ENCODE measurements at places on chromosomes 6 and 20. TPM values are rescaled to one million over a fixed set of nuclear protein-coding genes. Genes with fewer than 3 reads are reported as not detected.

DNA sequence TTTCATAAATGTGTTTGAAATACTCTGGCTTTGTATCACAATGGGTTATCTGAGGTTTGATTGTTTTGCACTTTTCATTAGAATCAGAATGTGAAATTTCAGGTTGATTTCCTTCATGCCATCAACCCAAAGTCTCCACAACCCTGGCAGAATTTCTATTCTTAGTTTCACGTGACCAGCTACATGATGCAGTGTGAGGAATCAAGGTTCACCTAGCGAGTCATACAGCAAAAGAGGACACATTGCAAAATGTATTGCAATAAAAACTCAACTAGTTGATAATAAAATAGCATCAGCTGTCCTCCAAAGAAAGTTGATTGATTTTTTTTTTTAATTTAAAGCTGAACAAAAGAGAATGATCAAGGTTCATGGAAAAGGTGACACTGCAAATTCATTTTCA, 2.2 kb downstream of the HAO1 start:
- H3K27ac ChIP-seq = no peak overlapping the region
- peaks cover 2% of the 10 kb centered on the region for H3K27me3 ChIP-seq
- H3K36me3 ChIP-seq = no peaks in the 10 kb centered on the region
- no peaks in the 10 kb centered on the region for H3K4me1 ChIP-seq
- H3K4me3 ChIP-seq = no peak overlapping the region
- DNase-seq = no peak

DNA sequence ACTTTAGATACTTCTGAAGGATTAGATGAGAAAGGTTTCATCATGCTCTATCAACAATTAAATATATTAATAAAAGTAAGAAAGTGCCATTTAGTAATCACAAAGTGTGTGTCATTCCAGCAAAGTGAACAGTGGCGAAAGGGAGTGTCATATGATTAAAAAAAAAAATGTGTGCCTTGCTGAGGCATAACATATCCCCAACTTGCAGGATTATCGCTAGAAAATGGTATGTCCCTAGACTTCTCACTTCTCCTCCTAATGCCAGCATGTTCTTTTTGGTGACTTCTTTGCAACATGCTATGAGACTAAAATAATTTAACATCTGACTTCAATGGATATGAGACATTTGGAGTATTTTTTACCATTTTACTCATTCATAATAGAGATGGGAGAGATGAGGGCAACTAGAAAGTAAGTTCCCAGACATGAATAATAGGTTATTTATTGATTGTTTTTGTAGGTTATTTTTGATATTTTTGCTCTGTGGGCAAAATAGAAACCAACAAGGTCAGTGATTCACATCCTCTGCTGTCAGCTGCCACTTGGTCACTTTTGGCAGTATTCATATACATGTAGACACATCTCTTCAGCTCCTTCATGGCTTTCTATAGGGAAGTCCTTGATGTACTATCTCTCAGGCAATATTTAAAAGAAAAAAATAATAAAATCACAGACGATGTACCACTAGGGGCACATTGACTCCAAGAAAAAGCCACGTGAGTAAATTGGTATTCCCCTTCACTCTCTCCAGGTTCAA, 370.1 kb downstream of the BMP2 start:
- H3K4me1 ChIP-seq = no peaks in the 10 kb centered on the region
- no peaks in the 10 kb centered on the region for H3K27me3 ChIP-seq
- H3K36me3 ChIP-seq = no peaks in the 10 kb centered on the region

- peak; percentile 41 for DNase-seq
- H3K27me3 ChIP-seq = peaks cover 16% of the 10 kb centered on the region
- peaks cover 1% of the 10 kb centered on the region for H3K36me3 ChIP-seq
Observed at GRCh38 chr6:7765575-7766325, 39.9 kb downstream of the BMP6 start.

DNA sequence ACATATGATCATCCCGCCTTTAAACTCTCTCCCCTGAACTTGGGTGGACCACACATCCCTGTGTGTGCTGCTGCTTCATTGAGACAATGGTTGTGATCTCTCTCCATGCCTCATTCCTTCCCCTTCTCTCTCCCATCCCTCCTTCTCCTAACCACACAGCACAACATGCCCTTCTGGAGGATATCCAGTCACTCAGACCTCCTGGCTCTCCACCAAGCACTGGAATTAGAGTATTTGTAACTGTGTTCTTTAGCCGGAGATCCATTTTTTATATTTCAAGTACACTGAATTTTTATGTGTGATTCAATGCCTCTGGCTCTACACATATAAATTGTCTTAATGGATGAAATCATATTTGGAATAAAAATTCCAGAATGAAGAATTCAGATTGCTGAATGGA, 287.4 kb downstream of the EYA4 start:
- no peaks in the 10 kb centered on the region for H3K4me1 ChIP-seq
- H3K36me3 ChIP-seq = peaks cover 15% of the 10 kb centered on the region
- H3K27ac ChIP-seq = no peak overlapping the region

GRCh38 chr20:9800421-9800820, 38.5 kb downstream of the PAK5 start:
- H3K27me3 ChIP-seq = no peaks in the 10 kb centered on the region
- H3K4me1 ChIP-seq = no peaks in the 10 kb centered on the region
- no peaks in the 10 kb centered on the region for H3K36me3 ChIP-seq
- H3K27ac ChIP-seq = no peak overlapping the region
- no peak overlapping the region for H3K4me3 ChIP-seq

- peaks cover 8% of the 10 kb centered on the region for H3K27me3 ChIP-seq
- H3K4me3 ChIP-seq = no peak overlapping the region
- H3K36me3 ChIP-seq = no peaks in the 10 kb centered on the region
- no peak overlapping the region for H3K27ac ChIP-seq
- no peaks in the 10 kb centered on the region for H3K4me1 ChIP-seq
Observed at GRCh38 chr20:38842558-38842981, 37.1 kb downstream of the PPP1R16B start.

- DNase-seq = no peak
- H3K4me3 ChIP-seq = no peak overlapping the region
- H3K4me1 ChIP-seq = peaks cover 3% of the 10 kb centered on the region
- no peak overlapping the region for H3K27ac ChIP-seq
- H3K27me3 ChIP-seq = peaks cover 36% of the 10 kb centered on the region
Observed at GRCh38 chr20:58213716-58214115, 14.7 kb downstream of the ANKRD60 start.

DNA sequence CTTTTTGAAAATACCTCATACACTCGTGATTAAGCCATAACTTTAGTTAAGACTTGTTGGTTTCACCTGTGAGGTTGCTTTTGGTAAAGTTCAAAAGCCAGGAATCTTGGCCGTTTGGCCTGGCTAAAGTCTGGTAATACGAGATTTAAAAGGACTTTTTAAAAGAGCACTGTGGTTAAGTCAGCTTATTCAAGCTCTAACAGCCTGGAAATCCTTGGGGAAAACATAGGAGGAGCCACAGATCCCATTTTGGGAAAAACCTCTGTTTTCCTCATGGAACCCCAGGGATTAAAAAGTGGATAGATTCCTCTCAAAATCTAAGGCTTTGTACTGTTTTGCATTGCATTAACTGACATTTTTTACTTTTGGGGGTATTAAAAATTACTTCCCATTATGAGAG, 13.7 kb upstream of the SLC22A16 start:
- H3K4me1 ChIP-seq = peaks cover 4% of the 10 kb centered on the region
- H3K36me3 ChIP-seq = no peaks in the 10 kb centered on the region
- H3K4me3 ChIP-seq = no peak overlapping the region
- H3K27me3 ChIP-seq = peaks cover 4% of the 10 kb centered on the region

DNA sequence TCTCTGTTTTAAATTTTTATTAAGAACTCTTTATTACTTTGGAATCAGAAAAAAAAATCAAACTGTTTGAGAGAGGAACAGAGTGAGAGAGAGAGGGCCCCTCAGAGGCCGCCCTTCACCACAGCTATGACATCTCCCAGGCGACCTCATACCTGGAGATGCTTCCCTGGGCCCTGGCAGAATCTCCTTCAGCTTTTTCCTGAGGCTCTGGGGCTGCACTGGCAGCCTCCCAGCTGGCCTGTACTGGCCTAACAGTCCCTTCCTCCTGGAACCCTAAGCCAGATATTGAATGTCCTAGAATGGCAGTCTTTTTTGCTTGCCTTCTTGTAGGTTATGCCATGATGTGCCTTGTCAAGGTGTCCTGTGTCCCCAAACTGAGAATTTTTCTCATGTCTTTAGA, 13.7 kb downstream of the ABHD12 start:
- DNase-seq = no peak
- peaks cover 10% of the 10 kb centered on the region for H3K4me1 ChIP-seq
- 0 out of 2 replicates have a peak, but pooled peaks cover under 1% of the 10 kb centered on the region for H3K36me3 ChIP-seq
- H3K27me3 ChIP-seq = no peaks in the 10 kb centered on the region
- H3K27ac ChIP-seq = no peak overlapping the region

SLC32A1 gene
- polyA plus RNA-seq = not detected

FAM83C gene
- 0.02 TPM for polyA plus RNA-seq

Data from IMR-90 (cell line).